ENCODE measurements at places on chromosomes 4 and X.
A peak's percentile ranks its signal among the peaks of the same experiment; 100 is the strongest.

- DNase-seq: no peak
These were observed 30.1 kb downstream of the P2RY8 start for GRCh38 chrX:1506916-1507315.

GRCh38 chr4:144564358-144564757 lies 81.6 kb upstream of the HHIP start:
- DNase-seq: no peak

DNA sequence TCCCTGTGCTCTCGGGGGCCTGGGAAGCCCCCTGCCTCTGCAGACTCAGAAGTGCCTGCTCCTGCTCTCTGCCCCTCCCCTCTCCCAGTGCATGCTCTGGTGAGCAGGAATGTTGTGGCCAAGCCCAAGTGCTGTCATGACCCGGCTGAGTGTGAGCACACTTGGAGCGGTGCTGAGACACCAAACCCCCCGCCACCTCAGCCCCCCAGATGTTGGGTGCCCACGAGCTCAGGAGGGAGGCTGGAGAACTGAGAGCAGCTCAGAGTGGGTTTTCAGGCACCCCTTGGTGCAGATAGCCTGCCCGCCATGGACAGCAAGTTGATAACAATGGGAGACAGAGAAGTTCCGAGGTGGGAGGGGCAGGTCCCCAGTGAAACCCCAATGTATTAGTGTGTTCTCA lies 477.4 kb downstream of the ACTRT1 start:
- no peak for DNase-seq

DNA sequence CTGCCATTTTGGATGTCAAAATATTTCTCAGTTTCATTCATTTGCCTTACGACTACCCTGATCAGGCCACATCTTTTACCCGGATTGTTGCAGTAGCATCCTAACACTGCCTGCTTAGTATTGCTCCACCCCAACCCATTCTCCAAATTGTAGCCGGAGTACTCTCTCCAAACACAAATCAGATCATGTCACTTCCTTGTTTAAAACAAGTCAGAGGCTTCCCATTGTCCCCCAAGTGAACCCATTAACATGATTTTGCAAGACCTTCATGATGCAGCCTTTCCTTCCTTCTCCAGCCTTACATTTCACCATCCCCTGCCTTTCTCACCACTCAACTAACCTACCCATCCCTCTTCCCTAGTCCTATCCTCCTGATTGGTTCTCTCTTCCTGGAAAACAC lies 53.1 kb downstream of the FANCB start:
- no peak for DNase-seq

DNA sequence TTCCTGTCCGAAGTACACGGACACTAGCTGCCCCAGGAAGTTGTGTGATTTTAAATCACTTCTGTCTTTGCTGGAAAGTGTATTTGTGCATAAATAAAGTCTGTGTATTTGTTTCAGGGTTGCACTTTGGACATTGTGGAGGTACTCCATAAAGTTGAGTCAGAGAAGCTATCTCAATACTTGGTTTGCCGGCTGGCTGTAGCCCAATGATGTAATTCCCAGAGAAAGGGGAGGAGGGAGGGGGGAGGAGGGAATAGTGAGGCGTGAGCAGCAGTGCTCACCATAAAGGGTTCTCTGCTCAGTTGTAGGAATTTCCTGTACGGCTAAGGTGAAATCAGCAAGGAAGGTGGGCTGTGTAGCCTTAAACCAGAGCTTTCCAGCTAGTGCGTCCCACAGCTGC lies 7.5 kb downstream of the APEX2 start:
- DNase-seq: no peak

- DNase-seq: peak; percentile 75
These were observed 28.5 kb upstream of the FGF2 start for GRCh38 chr4:122798101-122798500.

DNA sequence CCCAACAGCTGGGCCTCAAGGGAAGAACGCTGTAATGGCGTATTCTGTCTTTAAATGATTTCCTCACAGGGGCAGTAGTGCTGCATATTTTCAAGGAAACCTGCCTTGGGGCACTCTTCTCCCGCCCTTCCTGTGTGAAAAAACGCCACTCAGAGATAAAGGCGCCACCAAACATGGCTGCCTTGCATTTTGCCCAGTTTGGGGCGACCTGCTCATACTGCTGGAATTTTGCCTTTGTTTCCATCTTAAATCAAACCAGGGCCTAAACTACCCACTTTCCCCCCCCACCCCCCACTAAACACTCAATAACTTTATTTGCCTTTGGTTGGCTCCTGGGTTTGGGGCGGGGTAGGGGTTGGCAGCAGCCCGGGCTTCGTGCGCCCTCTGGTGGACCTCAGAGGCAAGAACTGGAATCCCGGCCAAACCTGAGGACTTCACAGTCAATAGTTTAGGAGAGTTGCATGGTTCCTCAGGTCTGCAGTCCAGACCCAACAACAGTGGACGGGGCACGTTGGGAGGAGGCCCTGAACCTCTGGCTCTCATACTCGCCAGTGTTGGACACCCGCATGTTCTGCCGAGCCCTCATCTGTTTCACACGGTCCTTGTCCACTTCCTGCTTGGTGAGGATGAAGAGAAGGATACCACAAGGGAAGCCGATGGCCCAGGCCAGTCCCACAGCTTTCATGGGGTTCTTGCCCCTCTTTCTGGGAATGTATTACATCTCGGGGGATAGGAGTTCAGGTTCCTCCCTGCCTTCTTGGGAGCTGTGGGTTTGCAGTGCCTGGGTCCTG lies 220.1 kb upstream of the STK26 start:
- no peak for DNase-seq

DNA sequence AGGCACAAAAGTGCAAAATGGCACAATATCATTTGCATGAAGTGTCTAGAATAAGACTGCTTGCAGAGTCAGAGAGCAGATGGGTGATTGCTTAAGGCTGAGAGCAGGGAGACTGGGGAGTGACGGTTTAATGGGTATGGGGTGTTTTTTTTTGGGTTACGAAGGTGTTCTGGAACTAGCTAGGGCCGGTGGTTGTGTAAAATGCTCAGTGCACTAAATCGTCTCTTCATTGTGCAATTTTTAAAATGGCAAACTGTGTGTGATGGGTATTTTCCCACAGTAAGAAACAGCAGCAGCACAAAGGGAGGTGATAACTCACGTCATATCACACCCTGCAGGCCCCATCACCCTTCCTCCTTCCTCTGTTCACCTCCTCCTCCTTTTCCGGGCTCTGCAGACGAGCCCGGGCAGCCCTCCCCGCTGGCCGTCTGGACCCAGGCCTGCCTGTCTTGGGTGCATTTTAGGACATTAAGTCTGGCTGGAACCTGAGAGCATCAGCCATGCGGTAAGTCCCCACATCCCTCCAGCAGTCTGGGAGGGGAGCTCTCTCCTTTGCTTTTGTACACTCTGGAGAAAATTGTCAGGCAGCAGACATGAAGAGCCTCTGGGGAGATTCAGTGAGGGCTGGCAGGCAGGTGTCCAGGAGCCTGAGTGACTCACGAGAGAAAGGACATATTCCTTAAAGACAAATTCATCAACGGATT lies 42.7 kb downstream of the ASMT start:
- DNase-seq: peak; percentile 44

DNA sequence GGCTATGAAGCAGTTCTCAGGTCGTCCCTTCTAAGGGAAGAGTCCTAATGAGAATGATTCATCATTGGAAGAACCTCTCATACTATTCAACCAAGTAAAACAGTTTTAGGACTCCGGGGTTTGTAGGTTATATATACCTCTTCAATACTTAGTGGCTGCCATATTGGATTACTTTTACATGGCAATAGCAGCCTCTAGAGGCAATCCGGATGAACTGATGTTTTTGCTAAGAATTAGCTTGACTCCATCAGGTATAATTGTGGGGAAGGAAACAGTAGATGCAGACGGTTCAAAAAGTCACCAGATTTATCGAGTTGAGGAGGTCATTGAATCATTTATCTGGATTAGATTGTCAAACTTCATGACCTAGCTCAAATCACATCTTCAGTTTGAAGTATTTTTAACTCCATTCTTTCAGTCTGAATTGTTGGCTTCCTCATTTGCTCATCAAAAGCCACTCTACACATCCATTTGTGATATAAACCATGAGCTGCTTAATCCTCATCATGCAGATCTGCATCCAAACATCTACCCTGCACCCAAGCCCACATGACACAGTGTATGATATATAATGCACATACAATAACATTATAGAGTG lies 28.4 kb downstream of the GUCY1B1 start:
- DNase-seq: peak; percentile 32

GRCh38 chr4:7384003-7384928 lies 50.5 kb downstream of the PSAPL1 start:
- no peak for DNase-seq

GRCh38 chr4:8097141-8097541 lies 61.5 kb downstream of the ABLIM2 start:
- DNase-seq: no peak

DNA sequence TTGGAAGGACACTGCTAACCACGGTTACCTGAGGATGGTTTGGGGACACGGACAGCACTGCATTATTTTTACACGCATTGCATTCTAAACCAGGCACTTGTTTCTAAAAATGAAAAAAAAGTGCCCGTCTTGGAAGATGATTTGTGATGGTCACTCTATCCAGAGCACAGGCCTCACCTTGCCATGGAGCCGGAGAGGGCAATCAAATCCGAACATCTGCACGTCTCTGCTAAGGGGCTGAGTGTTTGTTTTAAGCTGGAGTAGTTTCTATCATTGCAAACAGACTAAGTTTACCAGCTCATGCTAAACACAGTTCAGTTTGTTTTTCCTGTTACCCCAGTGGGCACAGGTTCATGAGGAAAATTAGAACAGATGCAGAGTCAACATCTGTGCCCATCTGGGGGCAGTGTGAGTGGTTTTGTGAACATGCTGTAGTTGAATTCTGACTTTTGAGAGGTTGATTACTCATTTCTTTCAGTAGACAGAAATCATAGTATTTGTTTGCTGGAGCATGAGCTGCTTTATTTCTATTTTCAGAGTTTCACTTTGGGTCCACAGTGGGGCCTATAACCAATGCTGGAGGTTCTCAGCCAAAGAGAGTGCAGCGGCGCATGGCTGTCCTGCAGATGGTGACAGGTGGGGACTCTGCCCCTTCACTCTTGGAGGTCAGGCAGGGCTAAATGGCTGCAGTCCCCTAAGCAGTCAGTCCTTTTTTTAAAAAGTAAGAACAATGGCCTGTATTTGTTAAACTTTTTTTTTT lies 65.4 kb upstream of the ENPP6 start:
- DNase-seq: no peak

DNA sequence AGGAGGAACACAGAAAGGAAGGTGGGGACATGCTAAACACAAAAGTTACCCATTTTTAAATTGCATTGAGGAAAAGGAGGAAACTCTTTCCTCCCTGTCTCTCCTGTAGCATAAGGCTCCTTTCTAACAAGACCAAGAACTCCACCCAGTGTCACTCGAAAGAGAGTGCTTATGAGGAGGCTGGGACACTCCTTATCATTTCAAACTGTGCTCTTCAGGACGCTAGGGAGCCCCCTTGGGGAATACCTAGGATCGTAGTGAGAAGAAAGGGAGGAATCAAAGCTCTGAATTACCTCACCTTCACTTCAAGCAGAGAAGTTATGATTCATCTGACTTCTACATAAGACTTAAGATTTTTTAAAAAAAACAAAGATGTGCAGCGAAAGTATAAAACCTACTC lies 65.5 kb downstream of the F9 start:
- no peak for DNase-seq

DNA sequence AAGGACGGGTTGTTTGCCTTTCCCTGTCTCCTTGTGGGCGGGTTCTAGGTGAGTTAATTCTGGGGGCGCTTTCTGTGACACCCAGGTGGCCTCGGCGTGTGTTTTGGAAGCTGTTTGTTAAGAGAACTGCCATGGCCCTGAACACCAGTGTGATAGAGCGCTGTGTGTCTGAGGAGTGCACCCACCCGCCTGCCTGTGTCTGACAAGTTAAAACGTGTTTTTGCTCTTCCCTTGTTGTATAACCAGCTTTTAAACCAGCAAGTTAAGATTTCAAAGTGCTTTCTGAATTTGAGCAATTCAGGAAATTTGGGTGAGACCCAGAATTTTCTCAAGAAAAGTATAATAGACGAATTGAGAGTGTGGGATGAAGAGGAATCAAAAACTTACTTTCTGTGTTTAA lies 55.2 kb upstream of the HGFAC start:
- DNase-seq: no peak

DNA sequence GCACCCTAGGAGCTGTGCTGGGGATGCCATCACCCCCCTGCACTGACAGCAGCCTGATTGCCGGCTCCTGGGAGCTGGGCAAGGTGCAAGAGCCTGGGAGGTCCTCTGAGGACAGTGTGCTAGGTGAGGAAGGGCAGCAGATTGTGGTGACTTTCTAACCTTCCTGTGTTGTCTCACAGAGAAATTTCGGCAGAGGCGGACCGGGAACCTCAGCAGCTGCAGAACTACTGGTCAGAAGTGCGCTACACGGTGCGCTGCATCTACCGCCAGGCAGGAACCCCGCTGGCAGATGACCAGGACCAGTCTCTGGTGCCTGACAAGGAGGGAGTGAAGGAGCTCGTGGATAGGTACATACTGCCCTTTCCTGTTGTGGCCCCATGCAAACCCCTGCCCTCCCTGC lies 89.8 kb downstream of the FAM193A start:
- no peak for DNase-seq

DNA sequence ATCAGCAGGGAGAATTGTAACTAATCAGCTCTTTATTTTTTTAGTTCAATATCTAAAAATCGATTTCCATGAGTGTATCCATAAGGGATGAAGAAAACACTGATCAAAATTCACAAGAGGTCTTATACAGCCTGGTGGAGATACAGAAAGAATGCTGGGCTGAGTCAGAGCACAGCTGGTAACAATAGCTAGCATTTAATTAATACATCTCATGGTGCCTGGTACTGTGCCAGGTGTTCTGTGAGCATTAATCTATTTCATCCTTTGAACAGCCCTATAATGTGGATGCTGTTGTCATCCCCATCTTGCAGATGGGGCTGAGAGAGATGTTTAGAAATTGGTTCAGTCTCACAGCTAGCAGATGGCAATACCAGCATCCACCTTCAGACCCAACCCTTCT lies 250.9 kb upstream of the RPS6KA3 start:
- no peak for DNase-seq

DNA sequence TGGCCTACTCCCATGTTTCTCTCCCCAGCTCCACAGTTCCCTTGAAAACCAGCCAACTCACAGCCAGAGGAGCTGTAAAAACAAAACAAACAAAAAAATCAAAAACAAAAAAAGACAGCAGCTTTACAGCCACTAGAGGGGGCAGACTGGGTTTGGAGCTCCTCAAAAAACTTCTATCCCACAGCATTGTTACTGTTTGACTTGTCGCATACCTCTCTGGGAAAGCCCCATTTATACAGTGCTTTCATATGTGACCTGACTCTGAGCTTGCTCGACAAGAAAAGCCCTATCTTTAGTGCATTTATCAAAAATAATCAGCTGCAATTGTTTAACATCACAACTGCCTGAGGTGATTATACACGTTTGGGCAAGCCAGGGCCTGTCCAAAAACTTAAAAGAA lies 21.6 kb downstream of the TSPAN6 start:
- no peak for DNase-seq

DNA sequence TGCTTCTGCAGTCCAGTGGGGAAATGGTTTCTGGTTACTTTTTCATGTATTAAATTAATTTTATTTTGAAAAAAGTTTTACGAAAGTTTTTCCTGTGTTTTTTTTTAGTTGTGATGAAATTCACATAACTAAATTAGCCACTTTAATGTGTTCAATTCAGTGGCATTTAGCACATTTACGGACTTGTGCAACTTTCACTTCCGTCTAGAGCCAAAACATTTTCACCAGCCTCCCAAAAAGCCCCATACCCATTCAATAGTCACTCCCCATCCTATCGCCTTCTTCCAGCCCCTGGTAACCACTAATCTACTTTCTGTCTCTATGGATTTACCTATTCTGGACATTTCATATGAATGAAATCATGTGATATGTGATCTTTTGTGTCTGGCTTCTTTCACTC lies 22.8 kb upstream of the TBL1X start:
- no peak for DNase-seq

- DNase-seq: peak; percentile 1
These were observed 49.4 kb upstream of the PRR32 start for GRCh38 chrX:126770179-126770578.

All from muscle of back (tissue), 13 donors.